ENCODE measurements at places on chromosomes 6 and 20.

- H3K36me3 ChIP-seq = no peaks in the 10 kb centered on the region
- no peak overlapping the region for H3K4me3 ChIP-seq
- no peaks in the 10 kb centered on the region for H3K27me3 ChIP-seq
- H3K4me1 ChIP-seq = no peaks in the 10 kb centered on the region
- no peak overlapping the region for H3K27ac ChIP-seq
Measured at GRCh38 chr20:31933698-31934097, 18.1 kb downstream of the PDRG1 start.

GRCh38 chr6:19035461-19036195 lies 648.5 kb downstream of the RNF144B start:
- peak overlapping the region; percentile 36 for H3K27ac ChIP-seq
- H3K36me3 ChIP-seq = no peaks in the 10 kb centered on the region
- no peak overlapping the region for H3K4me3 ChIP-seq
- H3K27me3 ChIP-seq = no peaks in the 10 kb centered on the region
- H3K4me1 ChIP-seq = peaks cover 33% of the 10 kb centered on the region

DNA sequence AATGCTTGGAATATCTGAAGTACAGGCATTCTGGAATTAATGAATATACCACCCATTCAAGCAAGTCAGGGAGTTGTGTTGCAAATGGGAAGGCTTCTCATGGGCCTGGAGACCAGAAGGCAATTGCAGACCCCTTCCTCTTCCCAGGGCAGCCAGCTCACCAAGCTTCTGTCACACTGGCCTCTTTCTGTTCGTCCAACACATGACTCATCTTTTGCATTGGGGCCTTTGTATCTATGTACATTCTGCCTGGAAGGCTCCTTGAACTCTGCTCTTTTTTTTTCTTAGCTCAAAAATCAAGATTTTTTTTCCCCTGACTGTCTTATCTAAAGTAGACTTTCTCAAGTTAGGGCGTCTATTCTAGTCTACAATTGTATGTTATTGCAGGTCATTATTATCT lies 132.9 kb upstream of the MYLIP start:
- H3K36me3 ChIP-seq = no peaks in the 10 kb centered on the region
- H3K4me3 ChIP-seq = no peak overlapping the region
- no peaks in the 10 kb centered on the region for H3K4me1 ChIP-seq
- H3K27me3 ChIP-seq = no peaks in the 10 kb centered on the region
- peak; percentile 16 for DNase-seq
- no peak overlapping the region for H3K27ac ChIP-seq

GRCh38 chr20:47309806-47310426 lies 46.6 kb downstream of the ZMYND8 start:
- H3K27ac ChIP-seq = no peak overlapping the region
- DNase-seq = no peak
- peaks cover 11% of the 10 kb centered on the region for H3K4me1 ChIP-seq
- H3K36me3 ChIP-seq = peaks cover 12% of the 10 kb centered on the region
- no peaks in the 10 kb centered on the region for H3K27me3 ChIP-seq

GRCh38 chr6:53410508-53411258 lies 61.9 kb upstream of the ELOVL5 start:
- no peaks in the 10 kb centered on the region for H3K27me3 ChIP-seq
- no peak overlapping the region for H3K4me3 ChIP-seq
- H3K27ac ChIP-seq = no peak overlapping the region
- DNase-seq = no peak
- H3K4me1 ChIP-seq = no peaks in the 10 kb centered on the region

DNA sequence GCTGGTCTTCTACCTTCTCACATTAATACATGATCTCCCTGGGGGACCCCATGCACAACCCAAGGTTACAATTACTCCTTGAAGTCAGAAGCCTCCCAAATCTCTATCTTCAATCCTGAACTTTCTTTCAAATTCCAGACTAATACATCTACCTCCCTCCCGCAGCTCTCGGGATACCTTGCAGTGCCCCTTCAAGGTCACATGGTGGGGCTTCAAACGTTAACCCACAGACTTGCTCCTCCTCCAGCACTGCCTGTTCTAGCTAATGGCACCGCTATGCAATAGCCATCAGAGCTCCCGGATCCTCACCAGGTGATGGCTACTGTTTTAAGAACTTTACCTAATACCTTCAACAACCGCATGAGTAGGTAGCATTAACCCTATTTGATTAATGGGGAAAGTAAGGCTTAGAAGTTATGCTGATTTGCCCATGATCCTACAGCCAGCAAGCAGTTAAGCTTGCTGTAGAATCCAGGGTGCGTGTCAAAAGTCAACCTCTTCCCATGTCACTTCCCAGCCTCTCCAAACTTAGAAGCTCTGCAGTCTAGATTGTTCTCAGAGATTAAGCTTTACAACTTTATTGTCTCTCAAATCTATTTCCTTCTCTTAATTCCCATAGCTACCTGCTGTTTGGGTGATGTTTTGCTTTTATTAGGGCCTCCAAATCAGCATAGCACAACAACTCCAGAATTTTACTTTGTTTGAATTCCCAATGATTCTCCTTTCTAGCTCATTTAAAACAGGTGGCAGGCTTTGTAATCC lies 44.7 kb downstream of the PLAGL1 start:
- no peak for DNase-seq
- H3K4me3 ChIP-seq = no peak overlapping the region
- H3K4me1 ChIP-seq = peaks cover 21% of the 10 kb centered on the region
- H3K27me3 ChIP-seq = no peaks in the 10 kb centered on the region
- H3K27ac ChIP-seq = no peak overlapping the region

DNA sequence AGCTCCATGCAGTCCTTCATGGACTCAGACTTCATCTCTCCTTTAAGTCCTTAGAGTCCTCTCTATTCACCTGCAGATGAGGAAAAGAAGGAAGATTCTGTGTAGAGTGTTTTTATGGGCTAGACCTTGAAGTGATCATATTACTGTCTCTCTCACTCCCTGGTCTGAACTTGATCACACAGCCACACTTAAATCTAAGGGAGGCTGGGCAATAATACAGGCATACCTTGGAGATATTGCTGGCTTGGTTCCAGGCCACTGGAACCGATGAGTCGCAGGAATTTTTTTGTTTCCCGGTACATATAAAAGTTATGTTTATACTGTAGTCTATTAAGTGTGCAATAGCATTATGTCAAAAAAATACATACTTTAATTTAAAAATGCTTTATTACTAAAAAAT lies 59.2 kb upstream of the FOXO3 start:
- H3K4me1 ChIP-seq = no peaks in the 10 kb centered on the region
- DNase-seq = no peak
- no peak overlapping the region for H3K27ac ChIP-seq
- H3K36me3 ChIP-seq = no peaks in the 10 kb centered on the region

Data from vagina (tissue), 2 donors.